Stimulated activated CD4-positive, alpha-beta T cell treated with anti-CD3 and anti-CD28 coated beads, TNF-alpha, amount 100 ng/mL, for 4 hours (primary cell): ENCODE measurements at places on chromosomes 6 and 20.

- DNase-seq, result no peak
Observed at GRCh38 chr6:97958134-97958533, 675.1 kb upstream of the MMS22L start.

DNA sequence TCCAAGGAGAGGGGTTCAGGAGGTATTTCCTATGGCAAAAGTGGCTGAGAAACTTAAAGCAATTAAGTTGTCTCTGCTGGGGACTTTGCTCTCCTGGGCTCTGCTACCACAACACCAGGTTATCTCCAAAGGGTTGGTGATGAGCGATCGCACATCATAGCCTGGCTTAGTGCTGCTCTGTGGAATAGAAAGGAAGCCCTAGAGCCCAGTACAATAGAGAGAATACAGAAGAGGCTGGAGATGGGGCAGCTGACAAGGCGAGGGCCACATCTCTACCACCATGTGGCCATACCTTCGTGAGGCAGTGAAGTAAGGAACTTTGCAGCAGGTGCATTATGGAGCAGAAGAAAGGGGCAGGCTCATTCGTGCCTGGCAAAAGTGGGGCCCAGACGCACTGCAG lies 8.6 kb upstream of the TMC2 start:
- DNase-seq, result no peak

DNA sequence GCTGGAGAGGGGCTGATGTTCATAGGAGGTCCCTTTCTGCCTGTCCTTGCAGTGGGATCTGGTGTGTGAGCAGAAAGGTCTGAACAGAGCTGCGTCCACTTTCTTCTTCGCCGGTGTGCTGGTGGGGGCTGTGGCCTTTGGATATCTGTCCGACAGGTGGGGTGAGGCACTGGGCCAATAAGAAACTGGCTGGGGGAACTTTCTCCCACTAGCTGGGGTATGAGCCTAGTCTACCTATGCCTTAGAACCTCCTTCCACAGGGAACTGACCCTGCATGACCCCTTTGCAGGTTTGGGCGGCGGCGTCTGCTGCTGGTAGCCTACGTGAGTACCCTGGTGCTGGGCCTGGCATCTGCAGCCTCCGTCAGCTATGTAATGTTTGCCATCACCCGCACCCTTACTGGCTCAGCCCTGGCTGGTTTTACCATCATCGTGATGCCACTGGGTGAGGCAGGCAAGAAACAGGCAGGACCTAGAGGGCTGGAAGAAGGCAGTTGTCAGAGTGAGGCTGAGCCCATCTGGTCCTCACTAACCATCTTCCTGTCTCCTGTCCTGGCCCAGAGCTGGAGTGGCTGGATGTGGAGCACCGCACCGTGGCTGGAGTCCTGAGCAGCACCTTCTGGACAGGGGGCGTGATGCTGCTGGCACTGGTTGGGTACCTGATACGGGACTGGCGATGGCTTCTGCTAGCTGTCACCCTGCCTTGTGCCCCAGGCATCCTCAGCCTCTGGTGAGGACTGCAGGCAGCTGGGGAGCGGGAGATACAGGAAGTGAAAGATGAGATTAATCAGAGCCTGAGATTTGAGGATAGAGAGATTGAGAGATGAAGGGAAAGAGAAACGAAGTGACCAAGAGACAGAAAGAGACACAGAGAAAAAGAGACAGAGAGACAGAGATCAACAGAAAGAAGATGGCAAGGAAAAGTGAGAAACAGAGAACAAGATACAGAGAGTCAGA lies 1.6 kb downstream of the SLC22A7 start:
- no peak for DNase-seq

- no peak for DNase-seq
Observed at GRCh38 chr20:58559368-58559729, 44.1 kb upstream of the APCDD1L start.

DNA sequence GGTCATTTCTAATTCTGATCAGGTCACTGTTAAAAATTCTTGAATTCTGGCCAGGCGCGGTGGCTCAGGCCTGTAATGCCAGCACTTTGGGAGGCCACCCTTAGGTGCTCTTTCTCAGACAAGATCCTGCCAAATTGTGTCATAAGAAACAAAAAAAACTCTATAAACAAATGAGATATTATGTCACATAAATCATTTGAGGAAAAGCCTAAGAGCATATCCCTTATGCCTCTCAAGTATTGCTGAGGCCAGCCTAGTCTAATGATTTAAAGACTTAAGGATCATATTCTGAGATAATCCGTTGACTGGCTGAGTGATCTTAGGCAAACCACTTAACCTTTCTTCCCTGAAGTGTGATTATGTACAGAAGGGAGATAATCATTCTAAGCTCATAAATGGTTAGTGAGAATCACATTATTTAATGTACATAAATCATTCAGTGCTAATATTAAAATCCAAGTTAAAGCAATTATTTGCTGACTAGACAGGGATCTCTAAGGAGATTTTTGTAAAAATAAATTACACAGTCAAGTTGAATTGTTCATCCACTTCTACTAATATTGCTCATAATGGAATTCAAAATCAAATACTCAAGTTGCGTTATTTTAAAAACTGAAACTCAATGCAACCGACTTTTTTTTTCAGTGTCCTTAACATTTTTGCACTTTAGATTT lies 365.4 kb downstream of the PHF3 start:
- no peak for DNase-seq

GRCh38 chr20:42123981-42124473 lies 505.9 kb upstream of the CHD6 start:
- DNase-seq, result no peak

GRCh38 chr20:44517454-44517853 lies 4.4 kb downstream of the SERINC3 start:
- no peak for DNase-seq

GRCh38 chr20:62576815-62577489 lies 65.4 kb upstream of the SLCO4A1 start:
- DNase-seq, result no peak

- no peak for DNase-seq
Observed at GRCh38 chr6:2979819-2980464, 8.6 kb upstream of the SERPINB6 start.

DNA sequence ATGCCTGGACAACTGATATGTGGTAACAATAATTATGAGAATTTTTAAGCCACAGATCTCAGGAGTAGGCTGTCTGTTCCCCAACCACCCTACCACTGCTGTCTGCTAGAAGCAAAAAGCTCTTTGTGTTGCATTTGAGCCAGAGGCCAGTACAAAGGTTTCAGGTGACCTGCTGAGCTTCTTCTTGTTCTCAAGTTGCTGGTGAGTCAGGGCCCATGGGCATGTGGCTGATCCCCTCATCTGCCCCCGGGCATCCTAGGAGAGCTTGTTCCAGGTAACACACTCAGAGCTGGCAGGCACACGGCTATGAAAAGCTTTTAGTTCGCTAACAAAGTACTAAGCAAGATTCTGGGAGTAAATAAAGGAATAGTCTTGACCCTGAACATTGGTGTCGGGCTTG lies 285.3 kb downstream of the CDC5L start:
- DNase-seq, result no peak

- no peak for DNase-seq
Observed at GRCh38 chr6:25519856-25520255, 132.2 kb upstream of the SCGN start.

DNA sequence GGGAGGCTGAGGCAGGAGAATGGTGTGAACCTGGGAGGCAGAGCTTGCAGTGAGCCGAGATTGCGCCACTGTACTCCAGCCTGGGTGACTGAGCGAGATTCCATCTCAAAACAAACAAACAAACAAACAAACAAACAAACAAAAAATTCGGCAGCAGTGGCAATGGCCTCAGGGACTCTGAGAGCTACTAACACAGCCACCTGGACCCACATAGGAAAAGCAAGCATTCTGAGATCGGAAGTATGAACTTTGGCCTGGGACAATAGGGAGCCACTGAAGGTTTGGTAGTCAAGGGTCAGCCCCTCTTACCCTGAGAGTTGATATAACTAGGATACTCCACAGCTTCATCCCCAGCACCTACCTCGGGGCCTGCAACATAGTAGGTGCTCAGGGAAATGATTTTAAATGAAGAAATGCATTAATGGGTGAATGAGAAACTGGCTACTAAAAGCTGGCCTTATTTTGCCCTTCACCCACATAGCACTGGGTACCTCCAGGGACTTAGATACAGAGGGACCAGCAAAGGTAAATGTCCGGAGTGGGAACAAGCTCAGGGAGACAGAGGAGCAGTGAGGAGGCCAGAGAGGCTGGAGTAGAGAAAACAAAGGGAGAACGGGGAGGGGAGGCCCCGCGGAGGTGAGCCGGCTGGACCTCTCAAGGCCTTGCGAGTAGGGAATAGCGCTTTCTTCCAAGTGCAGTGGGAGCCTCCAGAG lies 46.6 kb upstream of the PTGIS start:
- no peak for DNase-seq

DNA sequence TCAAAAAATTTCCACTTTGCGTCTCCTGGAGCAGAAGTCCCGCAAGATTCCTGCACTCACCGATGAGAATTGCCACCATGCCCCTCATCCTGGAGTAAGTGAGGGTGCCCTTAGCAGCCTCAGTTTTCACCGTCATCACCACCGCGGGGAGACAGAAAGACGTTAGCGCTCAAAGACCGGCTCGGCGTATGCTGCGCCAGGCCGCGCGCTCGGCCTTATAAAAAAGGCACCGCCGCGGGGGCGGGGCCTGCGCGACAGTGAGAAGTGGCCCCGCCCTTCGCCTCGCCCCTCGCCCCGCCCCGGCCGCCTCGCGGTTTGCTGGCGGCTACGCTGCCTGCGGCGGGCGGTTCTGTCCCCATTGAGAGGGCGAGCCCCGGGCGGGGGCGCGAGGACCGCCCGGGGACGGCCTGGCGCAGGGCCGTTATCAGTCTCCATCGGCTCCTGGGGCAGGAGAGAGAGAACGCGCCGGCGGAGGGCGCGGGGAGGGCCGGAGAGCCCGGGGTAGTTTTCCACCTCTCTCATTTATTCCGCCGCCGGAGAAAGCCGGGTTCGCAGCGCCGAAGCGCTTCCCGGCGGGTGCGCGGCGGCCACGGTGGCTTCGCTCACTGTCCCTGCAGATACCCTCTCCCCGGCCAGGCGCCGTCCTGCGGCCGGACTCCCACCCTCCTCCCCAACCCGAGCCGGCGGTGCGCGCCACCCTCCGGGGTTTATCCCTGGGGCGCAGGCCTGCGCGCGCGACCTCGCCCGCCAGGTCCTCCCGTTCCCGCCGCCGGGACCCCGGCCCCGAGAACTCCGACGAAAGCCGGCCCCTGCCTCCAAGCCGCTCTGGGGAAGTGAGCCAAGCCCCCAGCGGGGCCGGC lies 122.5 kb upstream of the SLC2A12 start:
- peak; percentile 96 for DNase-seq

- no peak for DNase-seq
Observed at GRCh38 chr6:35581633-35582032, 68.9 kb upstream of the TULP1 start.

GRCh38 chr20:19858466-19859371 lies 100.7 kb downstream of the RIN2 start:
- no peak for DNase-seq

GRCh38 chr6:90284236-90285041 lies 12.2 kb downstream of the BACH2 start:
- peak; percentile 36 for DNase-seq

- no peak for DNase-seq
Observed at GRCh38 chr6:140027219-140027618, 652.8 kb upstream of the CITED2 start.

DNA sequence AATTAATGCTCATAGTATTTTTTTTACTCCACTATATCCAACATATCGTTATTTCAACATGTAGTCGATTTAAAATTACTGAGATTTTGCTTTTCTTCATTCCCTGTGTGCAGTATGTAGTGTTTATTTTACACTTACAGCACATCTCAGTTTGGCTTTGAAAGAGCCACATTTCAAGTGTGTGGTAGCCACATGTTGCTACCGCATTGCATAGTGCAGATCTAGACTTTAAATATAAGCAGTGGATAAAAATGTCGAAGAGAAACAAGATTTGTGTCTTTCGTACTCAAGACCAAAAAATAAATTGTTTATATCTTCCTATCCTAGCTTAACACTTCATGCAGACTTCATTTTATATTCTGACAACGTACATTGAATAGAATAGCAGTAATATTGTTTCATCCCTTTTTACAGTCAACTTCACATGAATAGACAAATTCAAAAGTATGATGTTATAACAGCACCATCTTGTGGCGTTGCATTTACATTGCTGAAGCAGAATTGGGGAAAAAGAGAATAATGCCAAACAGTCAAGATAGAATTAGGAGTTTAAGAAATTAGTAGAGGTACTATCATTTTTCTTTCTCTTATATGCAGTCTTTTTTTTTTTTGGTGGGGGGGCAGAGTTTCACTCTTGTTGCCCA lies 29.9 kb downstream of the FBXO5 start:
- no peak for DNase-seq

DNA sequence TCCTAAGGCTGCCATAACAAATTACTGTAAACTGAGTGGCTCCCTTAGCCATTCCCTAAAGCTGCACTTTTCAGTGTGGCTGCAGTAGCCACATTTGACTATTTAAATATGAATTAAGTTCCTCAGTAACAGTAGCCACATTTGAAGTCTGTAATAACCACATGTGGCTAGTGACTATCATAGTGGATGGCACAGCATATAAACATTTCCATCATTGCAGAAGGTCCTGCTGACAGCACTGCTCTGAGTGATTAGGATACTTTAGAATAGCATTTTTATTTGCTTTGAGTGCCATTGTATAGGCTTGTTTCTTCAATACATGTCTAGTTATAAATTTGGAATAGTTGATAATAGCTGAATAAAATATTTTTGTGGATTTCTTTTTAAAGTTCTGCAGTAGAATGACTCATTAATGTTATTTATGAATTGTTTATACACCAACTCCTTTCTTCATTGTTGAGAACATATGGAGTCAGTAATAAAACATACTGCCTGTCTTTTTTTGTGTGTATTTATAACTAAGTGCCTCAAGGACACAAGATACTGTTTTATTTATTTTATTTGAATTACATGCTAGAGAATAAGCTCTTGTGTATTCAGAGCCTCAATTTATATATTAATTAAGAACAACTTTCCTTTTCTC lies 217.2 kb downstream of the CDKAL1 start:
- DNase-seq, result no peak
